ENCODE measurements at places on chromosomes 12 and 14. TPM values are rescaled to one million over a fixed set of nuclear protein-coding genes. Genes with fewer than 3 reads are reported as not detected.
A peak's percentile ranks its signal among the peaks of the same experiment; 100 is the strongest.

DNA sequence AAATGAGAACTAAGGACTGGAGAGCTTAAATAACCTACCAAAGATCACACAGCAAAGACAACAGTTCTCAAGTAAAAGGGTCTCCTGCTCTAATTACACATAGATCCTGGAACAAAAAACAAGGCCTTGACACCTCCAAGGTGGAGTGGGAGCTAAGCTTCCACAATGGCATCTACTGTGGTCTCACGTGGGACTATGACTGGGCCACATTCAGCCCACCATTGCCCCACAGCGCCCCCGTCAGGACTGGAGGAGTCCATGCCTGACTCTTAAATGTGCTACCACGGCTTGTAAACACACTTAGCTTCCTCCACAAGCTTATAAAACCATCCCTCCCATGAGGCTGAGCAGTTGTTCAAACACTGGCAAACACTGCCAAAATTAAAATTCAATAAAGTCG is 88.5 kb downstream of the GCH1 start:
- no peak overlapping the region for H3K27ac ChIP-seq
- no peaks in the 10 kb centered on the region for H3K4me1 ChIP-seq
- H3K36me3 ChIP-seq: no peaks in the 10 kb centered on the region
- DNase-seq: no peak

DNA sequence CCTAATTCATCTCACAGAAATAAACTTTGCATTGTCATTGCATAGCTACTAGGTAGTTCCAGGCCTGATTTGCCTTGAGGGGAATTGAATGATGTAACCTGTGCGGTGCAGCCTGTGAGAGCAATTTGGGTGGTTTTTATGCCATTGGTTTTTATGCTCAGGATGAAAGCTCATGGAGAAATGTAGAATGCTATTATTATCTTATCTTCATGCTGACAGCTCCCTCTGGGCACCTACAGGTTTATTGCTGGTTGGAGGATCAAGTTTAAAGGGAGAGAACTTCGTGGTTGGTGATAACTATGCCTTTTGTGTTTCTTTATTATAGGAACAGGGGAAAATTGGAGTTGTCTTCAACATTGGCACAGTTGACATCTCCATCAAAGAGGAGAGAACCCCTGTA is 547.9 kb downstream of the DIO2 start:
- no peaks in the 10 kb centered on the region for H3K36me3 ChIP-seq
- no peak overlapping the region for H3K4me3 ChIP-seq
- H3K27me3 ChIP-seq: no peaks in the 10 kb centered on the region
- no peaks in the 10 kb centered on the region for H3K4me1 ChIP-seq
- no peak overlapping the region for H3K27ac ChIP-seq
- DNase-seq: no peak

GRCh38 chr12:2641761-2642160 is 153.0 kb upstream of the FKBP4 start:
- H3K27me3 ChIP-seq: peaks cover 3% of the 10 kb centered on the region
- no peak overlapping the region for H3K27ac ChIP-seq
- H3K36me3 ChIP-seq: no peaks in the 10 kb centered on the region

DNA sequence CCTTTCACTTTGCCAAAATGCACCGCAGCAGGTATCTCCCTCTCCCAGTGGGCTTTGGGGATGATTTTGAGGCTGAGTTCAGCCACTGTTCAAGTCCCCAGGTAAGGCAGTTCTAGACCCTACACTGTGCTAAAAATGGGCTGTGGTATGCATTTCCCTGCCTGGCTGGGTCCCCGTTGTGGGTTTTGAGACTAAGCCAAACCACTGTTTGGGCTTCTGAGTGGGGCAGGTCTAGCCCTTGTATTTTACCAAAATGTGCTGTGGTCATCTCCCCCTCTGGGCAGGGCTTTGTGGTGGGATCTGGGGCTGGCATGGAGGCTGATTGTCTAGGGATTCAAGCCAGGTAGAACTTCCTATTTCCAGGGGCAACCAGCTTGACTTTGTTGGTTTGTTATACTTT is 13.6 kb upstream of the OR4Q3 start:
- no peak for DNase-seq
- no peaks in the 10 kb centered on the region for H3K36me3 ChIP-seq
- H3K27ac ChIP-seq: no peak overlapping the region

DNA sequence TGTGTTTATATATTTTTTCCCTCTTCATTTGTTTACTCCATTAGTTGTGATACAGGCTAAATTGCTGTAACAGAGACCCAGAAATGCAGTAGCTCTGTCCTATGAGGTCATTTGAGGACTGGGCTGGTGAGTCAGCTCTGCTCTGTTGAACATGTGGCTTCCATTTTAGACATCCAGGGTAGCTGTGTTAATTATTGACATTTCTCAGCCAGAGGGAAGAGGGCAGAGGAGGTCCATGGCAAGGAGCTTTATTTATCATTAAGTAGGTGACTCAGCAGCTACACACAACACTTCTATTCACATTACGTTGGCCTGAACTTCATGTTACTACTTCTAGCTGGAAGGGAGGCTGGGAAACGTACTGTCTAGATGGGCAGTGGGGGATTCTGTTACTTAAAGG is 85.4 kb downstream of the PTCSC3 start:
- H3K27ac ChIP-seq: no peak overlapping the region
- no peak overlapping the region for H3K4me3 ChIP-seq
- no peaks in the 10 kb centered on the region for H3K4me1 ChIP-seq
- no peaks in the 10 kb centered on the region for H3K36me3 ChIP-seq
- H3K27me3 ChIP-seq: no peaks in the 10 kb centered on the region
- DNase-seq: peak; percentile 35

DNA sequence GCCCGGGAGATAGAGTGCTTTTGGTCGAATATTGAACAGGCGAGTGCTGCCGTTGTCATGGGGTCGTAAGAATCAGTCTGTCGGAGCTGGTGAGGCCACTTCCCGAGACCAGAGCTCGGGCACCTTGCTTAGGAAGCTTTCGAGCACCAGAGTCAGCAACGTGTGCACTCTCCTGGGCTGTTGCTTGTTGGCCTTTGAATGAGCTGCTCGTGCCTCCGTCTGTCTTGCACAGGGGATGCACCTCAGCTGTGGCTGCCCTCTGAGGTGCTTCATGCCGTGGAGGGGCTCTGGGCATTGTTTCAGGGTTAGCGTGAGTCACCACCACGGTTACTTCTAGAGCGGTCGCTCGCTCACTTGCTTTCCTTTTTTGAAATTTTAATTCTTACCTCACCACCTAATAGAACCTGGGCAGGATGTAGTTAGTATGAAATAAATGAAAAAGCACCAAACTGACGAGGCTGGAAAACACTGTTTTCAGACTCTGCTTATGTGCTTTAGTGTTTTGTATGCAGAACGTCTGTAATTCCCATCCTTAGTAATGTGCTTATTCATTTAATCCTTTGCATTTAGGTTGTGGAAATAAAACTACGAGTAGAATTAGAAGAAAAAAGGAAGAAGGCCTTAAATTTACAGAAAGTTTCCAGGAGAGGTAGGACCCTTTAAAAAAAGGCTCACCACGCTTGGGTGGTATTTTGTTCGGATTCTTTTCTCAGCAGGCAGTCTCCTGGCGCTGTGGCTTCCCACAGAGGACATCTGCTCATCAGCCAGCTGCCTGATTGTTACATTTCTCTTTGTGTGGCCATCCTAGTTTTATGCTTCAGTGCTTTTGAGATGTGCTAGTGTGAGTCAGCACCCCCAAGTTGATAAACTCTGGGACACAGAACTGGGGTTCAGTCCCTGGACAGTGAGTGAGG is 40.6 kb downstream of the EP400 start:
- peaks cover 12% of the 10 kb centered on the region for H3K36me3 ChIP-seq
- no peak overlapping the region for H3K4me3 ChIP-seq
- H3K27ac ChIP-seq: no peak overlapping the region
- no peak for DNase-seq
- no peaks in the 10 kb centered on the region for H3K27me3 ChIP-seq

DNA sequence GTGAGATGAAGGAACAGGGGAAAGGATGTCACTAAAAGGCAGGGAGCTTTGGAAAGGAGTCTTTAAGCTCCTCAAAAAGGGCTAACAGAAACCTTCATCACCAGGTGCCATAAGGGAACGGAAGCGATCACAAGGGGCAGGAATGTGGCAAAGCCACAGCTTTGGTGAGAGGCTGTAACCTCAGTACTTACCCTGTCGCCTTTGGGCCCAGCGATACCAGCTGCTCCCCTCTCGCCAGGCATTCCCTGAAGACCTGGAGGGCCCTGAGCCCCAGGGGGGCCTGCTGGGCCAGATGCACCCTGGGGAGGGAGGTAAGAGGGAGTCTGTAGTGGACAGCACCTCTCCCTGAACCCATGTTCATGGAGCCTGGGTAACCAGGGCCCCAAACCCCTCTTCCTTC is 18.9 kb downstream of the TMEM106C start:
- H3K4me1 ChIP-seq: no peaks in the 10 kb centered on the region
- H3K27me3 ChIP-seq: peaks cover 3% of the 10 kb centered on the region
- H3K27ac ChIP-seq: no peak overlapping the region
- H3K4me3 ChIP-seq: no peak overlapping the region
- DNase-seq: no peak

DNA sequence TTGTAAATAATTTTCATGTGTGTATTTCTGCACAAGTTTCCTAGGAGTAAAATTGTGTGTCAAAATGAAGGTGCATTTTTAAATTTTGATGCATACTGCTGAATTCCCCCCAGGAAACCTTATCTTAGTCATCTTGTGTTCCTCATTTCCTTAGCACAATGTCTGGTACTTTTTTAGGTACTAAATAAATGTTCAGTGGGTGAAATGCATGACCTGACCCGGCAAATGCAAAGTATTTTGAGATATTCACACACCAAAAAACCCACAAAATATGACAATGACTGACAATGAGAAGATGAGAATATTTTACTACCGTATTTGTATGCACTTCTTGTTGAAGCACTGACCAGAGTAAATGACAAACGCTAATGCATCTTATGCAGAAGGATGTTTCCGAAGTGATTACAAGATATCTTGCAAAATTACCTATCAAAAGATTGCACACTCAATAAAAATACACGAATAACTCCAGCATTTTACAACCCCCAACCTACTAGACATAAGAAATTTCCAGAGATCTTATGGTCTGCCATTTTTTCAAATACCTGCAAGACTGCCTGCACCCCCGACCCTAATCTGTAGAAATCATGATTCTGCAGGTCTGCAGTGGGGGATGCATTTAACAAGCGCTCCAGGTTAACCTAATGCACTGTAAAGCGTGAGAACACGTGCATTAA is 895 bp upstream of the PRKAB1 start:
- H3K4me1 ChIP-seq: peaks cover 23% of the 10 kb centered on the region
- no peaks in the 10 kb centered on the region for H3K27me3 ChIP-seq
- no peak overlapping the region for H3K27ac ChIP-seq

DNA sequence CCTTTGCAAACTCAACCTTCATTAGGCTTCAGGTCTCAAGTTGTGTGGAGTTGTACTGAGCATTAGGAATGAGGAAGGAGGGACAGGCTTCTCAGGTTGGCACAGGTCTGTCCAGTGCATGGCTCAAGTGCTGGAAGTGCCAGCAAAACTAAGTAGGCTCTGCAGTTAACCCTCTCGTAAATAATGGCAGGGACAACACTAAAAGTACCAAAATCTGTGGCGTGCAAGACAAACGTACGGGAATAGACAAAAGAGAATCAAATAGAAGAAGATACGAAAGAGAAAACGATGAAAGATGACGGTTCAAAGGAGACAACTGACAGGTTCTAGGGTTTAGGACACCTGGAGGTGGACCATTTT is 612 bp downstream of the TRAPPC6B start:
- peak overlapping the region; percentile 70 for H3K4me3 ChIP-seq
- peak overlapping the region; percentile 98 for H3K27ac ChIP-seq
- peaks cover 9% of the 10 kb centered on the region for H3K36me3 ChIP-seq
- no peaks in the 10 kb centered on the region for H3K27me3 ChIP-seq
- H3K4me1 ChIP-seq: peaks cover 15% of the 10 kb centered on the region
- no peak for DNase-seq

DNA sequence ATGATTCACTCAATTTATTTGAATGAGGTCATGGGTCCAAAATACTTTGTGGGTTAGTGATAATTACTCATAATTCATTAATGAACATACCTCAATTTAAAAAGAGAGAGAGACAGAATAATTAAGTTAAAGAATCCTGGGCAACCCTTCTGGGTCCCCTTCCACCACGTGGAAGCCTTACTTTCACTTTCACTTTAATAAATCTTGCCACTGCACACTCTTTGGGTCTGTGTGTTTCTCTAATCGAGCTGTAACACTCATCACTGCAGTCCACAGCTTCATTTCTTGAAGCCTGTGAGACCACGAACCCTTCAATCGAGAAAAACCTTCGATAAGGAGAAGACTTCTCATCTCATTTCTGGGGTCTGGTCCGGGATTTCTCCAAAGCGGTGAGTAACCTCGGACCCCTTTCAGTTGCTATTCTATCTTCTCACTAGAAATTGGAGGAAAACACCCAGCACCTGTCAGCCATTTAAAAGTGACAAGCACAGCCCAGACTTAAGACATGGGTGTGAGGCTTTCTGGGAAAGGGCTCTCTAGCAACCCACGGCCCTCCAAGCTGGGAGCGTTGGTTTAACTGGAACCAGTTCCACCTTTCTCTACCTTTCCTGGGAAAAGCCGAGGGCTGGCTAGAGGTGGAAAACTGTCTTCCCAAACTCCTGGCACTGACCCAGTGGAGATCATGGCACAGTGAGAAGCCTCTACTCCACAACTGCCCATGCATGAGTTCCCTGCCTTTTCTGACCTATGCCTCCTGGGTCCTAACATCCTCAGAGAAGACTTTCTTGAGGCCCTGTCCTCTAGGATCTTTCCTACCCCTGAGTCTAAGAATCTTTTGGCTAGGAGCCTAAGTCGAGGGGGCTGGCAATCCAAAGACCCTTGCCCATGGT is 148.8 kb upstream of the ATF7IP start:
- peaks cover 11% of the 10 kb centered on the region for H3K4me1 ChIP-seq
- no peaks in the 10 kb centered on the region for H3K36me3 ChIP-seq
- H3K4me3 ChIP-seq: no peak overlapping the region
- H3K27ac ChIP-seq: no peak overlapping the region
- H3K27me3 ChIP-seq: no peaks in the 10 kb centered on the region
- peak; percentile 53 for DNase-seq

Gene GLIPR1L1
- polyA plus RNA-seq: not detected

Gene NFATC4
- polyA plus RNA-seq: 32.3 TPM

Gene MUCL1
- not detected for polyA plus RNA-seq

Gene GYS2
- polyA plus RNA-seq: 0.01 TPM

DNA sequence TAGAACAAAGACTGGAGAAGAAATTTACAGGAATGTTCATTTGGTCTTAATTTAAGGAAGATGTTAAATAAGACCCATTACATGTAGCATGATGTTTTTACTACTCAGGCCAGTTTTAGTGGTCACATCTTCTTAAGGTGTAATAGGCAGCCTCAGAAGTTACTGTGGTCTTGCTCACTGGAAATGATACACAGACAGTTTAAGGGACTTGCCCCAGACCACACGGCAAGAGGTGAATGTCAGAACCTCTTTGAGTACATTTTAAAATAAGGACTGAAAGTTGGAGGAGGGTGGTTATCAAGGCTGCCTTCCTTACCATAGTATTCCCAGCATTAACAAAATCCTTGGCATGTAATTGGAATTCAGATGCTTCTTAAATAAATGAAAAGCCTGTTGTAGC is 37.9 kb downstream of the LRRK2 start:
- no peaks in the 10 kb centered on the region for H3K27me3 ChIP-seq
- no peak overlapping the region for H3K4me3 ChIP-seq

- no peaks in the 10 kb centered on the region for H3K4me1 ChIP-seq
- DNase-seq: no peak
- no peak overlapping the region for H3K4me3 ChIP-seq
Observed at GRCh38 chr12:68870443-68870842, 62.5 kb downstream of the MDM2 start.

- DNase-seq: no peak
- no peaks in the 10 kb centered on the region for H3K36me3 ChIP-seq
- no peak overlapping the region for H3K4me3 ChIP-seq
- no peak overlapping the region for H3K27ac ChIP-seq
- H3K27me3 ChIP-seq: no peaks in the 10 kb centered on the region
- H3K4me1 ChIP-seq: no peaks in the 10 kb centered on the region
Observed at GRCh38 chr12:674272-674781, 11.1 kb upstream of the NINJ2 start.

Gene NEUROD4
- not detected for polyA plus RNA-seq
